HS-5 (cell line): ENCODE measurements at places on chromosomes 11 and 22.
A peak's percentile ranks its signal among the peaks of the same experiment; 100 is the strongest.

- DNase-seq: no peak
These were observed 5.8 kb downstream of the TP53I11 start for GRCh38 chr11:44944853-44945235.

GRCh38 chr22:36224245-36224644, 15.1 kb downstream of the APOL2 start:
- no peak for DNase-seq

DNA sequence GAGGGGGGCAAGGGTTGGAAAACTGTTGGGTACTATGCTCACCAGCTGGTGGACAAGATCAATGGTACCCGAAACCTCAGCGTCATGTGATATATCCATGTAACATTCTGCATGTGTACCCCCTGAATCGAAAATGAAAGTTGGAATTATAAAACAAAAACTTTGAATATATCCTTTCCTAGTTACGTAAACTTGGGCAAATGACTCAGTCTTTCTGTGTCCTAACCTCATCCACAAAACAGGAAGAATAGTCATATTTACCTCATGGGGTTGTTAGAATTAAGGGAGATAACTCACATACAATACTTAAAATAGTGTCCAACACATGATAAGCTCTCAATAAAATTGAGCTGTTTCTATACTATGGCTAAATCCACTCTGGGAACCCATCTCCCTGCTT, 620.1 kb upstream of the KIRREL3 start:
- peak; percentile 33 for DNase-seq

DNA sequence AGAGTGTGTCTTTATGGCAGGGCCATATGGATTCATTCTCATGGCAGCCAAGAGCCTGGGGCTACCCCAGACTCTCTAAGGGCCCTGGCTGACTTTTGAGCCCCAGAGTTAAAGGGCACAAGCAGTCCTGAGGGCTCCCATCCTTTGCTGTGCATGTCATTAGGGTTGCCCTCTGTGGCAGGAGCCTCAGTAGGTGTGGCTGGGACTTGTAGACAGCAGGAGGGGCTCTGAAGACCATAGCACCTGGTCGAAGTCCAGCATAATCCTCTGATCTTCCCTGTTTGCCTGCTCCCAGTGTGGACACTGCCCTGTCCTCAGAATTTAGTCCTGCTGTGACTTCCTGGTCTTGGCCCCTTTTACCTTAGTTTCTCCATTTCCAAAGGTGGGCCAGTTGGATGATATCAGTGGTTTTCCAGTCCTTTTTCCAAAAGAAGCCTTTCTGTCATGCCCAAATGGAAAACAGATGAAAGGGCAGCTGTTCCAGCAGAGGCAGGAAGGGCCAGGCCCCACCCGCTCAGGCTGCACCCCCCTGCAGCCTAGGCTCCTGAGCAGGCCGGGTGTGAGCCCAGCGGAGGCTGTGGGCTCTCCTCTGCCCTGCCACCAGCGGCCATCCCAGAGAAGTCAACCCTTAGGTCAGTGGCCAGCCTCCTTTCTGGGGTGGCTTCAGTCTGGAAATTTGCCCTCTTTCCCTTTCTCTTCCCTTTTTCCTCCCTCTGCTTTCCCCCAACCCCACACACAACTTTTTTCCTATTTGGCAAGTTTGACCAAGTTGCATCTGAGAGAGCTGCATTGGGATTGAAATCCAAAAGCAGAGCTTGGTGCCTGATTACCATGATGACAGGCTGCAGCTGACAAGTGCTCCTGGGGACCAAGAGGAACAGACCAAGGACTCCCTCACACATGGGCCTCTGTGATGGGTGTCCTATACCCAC, 32.8 kb upstream of the SUSD2 start:
- DNase-seq: no peak
